Fibroblast of lung (primary cell): ENCODE measurements at places on chromosomes 4 and X.

GRCh38 chr4:118586357-118586790 is 98.8 kb upstream of the METTL14 start:
- no peak overlapping the region for H3K27ac ChIP-seq
- H3K36me3 ChIP-seq, result no peaks in the 10 kb centered on the region
- H3K4me1 ChIP-seq, result peaks cover 4% of the 10 kb centered on the region
- H3K27me3 ChIP-seq, result no peaks in the 10 kb centered on the region
- peak overlapping the region; percentile 24 for H3K4me3 ChIP-seq
- DNase-seq, result no peak

DNA sequence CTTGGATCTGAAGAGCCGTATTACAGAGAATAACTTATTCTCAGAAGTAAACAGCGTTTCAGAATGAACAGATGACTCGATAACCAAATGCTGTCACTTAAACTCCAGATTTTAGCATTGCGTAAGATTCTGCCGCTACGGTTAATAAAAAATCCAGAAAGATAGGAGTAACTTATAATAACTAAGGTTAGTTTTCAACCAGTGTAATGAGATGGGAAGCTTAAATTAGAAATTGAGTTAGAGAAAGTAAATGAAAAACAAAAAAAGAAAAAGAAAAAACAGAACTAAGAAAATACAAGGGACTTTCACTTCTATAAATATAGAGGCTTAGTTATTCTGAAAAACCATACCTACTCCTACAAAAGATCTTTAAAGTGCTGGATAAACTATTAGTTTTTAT is 13.1 kb upstream of the PARM1 start:
- H3K27me3 ChIP-seq, result no peaks in the 10 kb centered on the region
- no peak overlapping the region for H3K4me3 ChIP-seq
- no peaks in the 10 kb centered on the region for H3K4me1 ChIP-seq
- H3K36me3 ChIP-seq, result no peaks in the 10 kb centered on the region
- H3K27ac ChIP-seq, result no peak overlapping the region

- no peak overlapping the region for H3K27ac ChIP-seq
- no peaks in the 10 kb centered on the region for H3K36me3 ChIP-seq
- no peaks in the 10 kb centered on the region for H3K4me1 ChIP-seq
- peak; percentile 41 for DNase-seq
- H3K4me3 ChIP-seq, result no peak overlapping the region
These were observed 30.1 kb upstream of the TMEM154 start for GRCh38 chr4:152709675-152710438.

DNA sequence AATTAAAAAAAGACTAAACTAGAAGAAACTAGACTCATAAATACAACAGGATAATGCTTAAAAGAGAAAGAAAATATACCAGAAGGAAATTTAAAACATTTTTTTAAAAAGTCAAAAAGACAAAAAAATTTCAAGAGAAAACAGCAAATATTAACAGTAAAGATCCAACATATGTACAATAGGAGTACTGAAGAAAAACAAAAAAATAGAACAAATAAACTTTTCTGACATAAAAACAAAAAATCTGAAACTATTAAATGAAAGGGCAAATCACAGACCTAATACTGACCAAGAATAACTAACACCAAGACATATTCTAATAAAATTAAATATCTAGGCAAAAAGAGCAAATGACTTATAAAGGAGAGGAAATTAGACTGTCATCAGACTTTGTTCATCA is 11.5 kb downstream of the DNAJB14 start:
- no peak overlapping the region for H3K4me3 ChIP-seq
- H3K36me3 ChIP-seq, result no peaks in the 10 kb centered on the region
- no peak overlapping the region for H3K27ac ChIP-seq
- no peaks in the 10 kb centered on the region for H3K27me3 ChIP-seq

DNA sequence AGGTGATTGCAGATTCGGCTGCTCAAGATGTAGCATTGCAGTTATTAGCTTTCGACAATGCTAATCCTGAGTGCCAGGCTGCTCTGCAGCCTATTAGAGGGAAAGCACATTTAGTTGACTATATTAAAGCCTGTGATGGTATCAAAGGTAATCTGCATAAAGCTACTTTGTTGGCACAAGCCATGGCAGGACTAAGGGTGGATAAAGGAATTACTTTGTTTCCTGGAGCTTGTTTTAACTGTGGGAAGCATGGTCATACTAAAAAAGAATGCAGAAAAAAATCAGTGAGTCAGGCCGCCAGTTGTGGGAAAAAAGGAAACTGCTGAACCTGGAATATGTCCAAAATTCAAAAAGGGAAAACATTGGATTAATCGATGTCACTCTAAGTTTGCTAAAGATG is 154.9 kb upstream of the TECRL start:
- no peak overlapping the region for H3K4me3 ChIP-seq
- DNase-seq, result no peak
- H3K27ac ChIP-seq, result no peak overlapping the region
- H3K36me3 ChIP-seq, result no peaks in the 10 kb centered on the region
- no peaks in the 10 kb centered on the region for H3K27me3 ChIP-seq

DNA sequence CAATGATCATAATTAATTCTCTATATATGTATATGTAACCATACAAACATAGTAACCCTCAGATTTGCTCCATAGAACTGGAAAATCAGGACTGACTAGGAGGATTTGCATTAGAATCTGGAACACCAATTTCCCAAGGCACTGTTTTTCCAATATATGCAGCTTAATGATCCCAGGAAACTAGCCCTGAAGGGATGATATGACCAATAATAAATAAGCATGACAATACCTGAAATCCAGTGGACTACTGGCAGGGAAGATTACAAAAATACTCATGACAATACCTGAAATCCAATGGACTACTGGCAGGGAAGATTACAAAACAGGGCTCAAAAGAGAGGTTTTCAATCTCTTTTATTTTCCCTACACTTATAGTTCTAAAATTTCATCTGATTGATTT is 98.4 kb downstream of the PCDH7 start:
- no peak overlapping the region for H3K4me3 ChIP-seq
- no peak for DNase-seq
- no peaks in the 10 kb centered on the region for H3K36me3 ChIP-seq
- no peak overlapping the region for H3K27ac ChIP-seq
- no peaks in the 10 kb centered on the region for H3K27me3 ChIP-seq
- no peaks in the 10 kb centered on the region for H3K4me1 ChIP-seq

DNA sequence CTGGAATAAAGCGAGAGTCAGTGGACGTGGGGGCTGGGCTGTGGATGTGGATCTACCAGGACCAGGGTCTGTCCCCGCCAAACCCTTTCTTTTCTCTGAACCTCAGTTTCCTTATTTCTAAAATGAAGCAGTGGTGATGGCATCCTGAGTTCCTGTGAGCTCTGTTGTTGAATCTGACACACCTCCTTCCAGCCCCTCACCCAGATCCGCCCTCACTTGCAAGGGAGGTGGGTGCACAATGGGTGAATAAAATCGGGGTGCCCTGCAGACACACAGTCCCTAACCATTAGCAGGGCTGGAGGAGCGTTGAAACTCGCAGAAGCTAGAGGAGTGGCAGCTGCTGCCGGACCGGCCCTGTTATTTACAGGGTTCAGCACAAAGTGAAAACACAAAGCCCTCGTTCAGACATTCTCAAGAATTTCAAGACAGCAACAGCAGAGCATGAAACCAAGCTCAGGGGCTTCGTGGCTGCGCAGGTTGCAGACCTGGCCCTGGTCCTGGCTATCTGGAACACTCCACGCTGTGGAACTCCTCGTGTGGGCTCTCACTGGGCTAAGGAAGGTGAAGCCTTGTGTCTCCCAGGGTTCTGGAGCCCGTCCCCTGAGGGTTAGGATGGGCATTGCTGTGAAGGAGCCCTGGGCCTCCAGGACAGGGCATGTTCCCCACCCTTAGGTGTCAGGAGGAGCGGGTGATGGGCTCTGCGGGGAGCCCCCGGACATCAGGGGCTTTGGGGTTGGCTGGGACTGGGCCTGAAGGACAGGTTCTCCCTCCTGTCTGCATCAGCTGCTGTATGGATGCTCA is 42.9 kb downstream of the PSAPL1 start:
- H3K4me1 ChIP-seq, result no peaks in the 10 kb centered on the region
- H3K36me3 ChIP-seq, result no peaks in the 10 kb centered on the region
- no peak for DNase-seq
- H3K27me3 ChIP-seq, result no peaks in the 10 kb centered on the region
- H3K4me3 ChIP-seq, result no peak overlapping the region
- no peak overlapping the region for H3K27ac ChIP-seq

- H3K27ac ChIP-seq, result no peak overlapping the region
- H3K4me1 ChIP-seq, result no peaks in the 10 kb centered on the region
- no peaks in the 10 kb centered on the region for H3K27me3 ChIP-seq
- H3K36me3 ChIP-seq, result no peaks in the 10 kb centered on the region
These were observed 30.1 kb upstream of the IQCM start for GRCh38 chr4:149845743-149846142.

- H3K27ac ChIP-seq, result no peak overlapping the region
- no peak overlapping the region for H3K4me3 ChIP-seq
- DNase-seq, result no peak
- H3K4me1 ChIP-seq, result no peaks in the 10 kb centered on the region
- no peaks in the 10 kb centered on the region for H3K36me3 ChIP-seq
These were observed 237.8 kb upstream of the ANXA3 start for GRCh38 chr4:78313754-78314120.

DNA sequence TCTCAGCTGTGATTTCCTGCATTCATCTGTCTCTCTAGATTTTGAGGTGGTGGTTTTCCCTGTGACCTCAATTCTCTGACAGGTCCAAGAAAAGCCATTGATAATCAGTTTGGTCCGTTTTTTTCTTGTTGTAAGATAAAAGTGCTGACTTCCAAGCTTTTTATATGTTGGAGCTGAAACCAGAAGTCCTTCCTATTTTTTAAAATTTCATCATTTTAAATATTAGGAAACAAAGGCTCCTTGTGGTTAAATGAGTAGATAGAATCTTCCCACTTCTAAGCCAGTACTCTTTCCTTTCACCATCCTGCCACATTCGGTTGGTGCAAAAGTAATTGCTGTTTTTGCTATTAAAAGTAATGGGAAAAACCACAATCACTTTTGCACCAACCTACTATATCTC is 18.3 kb downstream of the RNF175 start:
- H3K27me3 ChIP-seq, result no peaks in the 10 kb centered on the region
- H3K36me3 ChIP-seq, result no peaks in the 10 kb centered on the region
- no peak overlapping the region for H3K27ac ChIP-seq
- no peak for DNase-seq

GRCh38 chr4:80154545-80154933 is 42.8 kb upstream of the PRDM8 start:
- no peaks in the 10 kb centered on the region for H3K36me3 ChIP-seq
- no peaks in the 10 kb centered on the region for H3K27me3 ChIP-seq
- no peaks in the 10 kb centered on the region for H3K4me1 ChIP-seq
- no peak overlapping the region for H3K4me3 ChIP-seq

DNA sequence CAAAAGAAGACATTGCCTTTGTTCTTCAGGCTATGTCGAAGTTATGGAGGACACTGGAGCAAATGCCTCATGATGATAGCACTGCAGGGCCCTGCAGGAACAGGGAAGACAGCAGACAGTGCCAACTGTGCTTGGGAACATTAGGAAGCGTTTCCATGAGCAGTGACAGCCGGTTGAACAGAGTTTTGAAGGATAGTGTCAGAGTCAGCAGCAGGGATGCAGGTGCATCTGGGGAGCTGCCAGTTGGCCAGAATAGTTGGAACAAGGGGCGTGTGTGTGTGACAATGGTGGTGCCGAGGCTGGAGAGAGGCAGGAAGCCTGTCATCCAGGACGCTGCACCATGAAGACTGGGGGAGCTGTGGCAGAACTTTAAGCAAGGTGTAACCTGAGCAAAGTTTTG is 88.6 kb downstream of the SHROOM3 start:
- no peaks in the 10 kb centered on the region for H3K36me3 ChIP-seq
- DNase-seq, result no peak
- no peaks in the 10 kb centered on the region for H3K27me3 ChIP-seq

DNA sequence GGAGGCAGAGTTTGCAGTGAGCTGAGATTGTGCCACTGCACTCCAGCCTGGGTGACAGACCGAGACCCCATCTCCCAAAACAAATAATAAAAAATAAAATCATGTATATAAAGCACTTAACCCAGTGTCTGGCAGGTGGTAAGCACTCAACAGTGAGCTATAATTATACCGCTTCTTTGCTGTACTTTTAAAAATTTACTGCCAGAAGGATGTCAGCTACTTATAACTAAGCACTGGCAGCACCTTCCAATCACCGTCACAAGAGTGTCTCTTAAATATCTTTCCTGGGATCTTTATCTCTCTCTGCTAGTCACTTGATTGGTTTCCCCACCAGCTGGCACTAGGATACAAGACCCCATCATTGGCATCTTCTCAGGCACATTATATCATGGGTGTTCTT is 53.9 kb upstream of the DAPP1 start:
- no peaks in the 10 kb centered on the region for H3K36me3 ChIP-seq
- H3K27me3 ChIP-seq, result no peaks in the 10 kb centered on the region
- DNase-seq, result no peak
- no peak overlapping the region for H3K27ac ChIP-seq

GRCh38 chr4:94375364-94375763 is 32.7 kb upstream of the HPGDS start:
- H3K27me3 ChIP-seq, result no peaks in the 10 kb centered on the region
- H3K27ac ChIP-seq, result no peak overlapping the region
- no peak for DNase-seq
- H3K4me1 ChIP-seq, result no peaks in the 10 kb centered on the region
- H3K36me3 ChIP-seq, result no peaks in the 10 kb centered on the region

DNA sequence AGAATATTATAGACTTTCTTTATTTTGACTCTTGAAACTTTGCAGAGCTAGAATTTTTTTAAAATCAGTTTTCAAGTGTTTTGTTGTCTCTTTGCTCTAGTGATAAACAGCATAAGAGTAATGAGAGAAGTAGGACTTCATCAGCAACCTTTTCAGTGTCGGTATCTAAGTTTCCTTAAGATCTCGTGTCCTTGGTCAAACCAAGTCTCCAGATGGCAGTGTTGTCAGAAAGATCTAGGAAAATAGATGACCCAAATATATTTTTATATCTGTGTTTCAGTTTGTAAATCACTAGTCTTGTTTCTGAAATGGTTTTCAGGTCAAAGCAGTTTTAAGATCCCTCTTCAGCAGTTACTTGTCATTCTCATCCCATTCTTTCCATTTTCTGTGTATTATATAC is 438.3 kb downstream of the RAPGEF2 start:
- H3K27ac ChIP-seq, result no peak overlapping the region
- H3K27me3 ChIP-seq, result no peaks in the 10 kb centered on the region
- no peak overlapping the region for H3K4me3 ChIP-seq

- no peaks in the 10 kb centered on the region for H3K36me3 ChIP-seq
- H3K4me1 ChIP-seq, result no peaks in the 10 kb centered on the region
- peak; percentile 24 for DNase-seq
- H3K27me3 ChIP-seq, result no peaks in the 10 kb centered on the region
- H3K4me3 ChIP-seq, result no peak overlapping the region
These were observed 63.3 kb upstream of the GAB1 start for GRCh38 chr4:143273160-143273917.

GRCh38 chrX:44938111-44938510 is 65.1 kb downstream of the KDM6A start:
- no peaks in the 10 kb centered on the region for H3K36me3 ChIP-seq
- no peaks in the 10 kb centered on the region for H3K4me1 ChIP-seq
- no peak overlapping the region for H3K4me3 ChIP-seq
- no peak for DNase-seq
- H3K27ac ChIP-seq, result no peak overlapping the region

DNA sequence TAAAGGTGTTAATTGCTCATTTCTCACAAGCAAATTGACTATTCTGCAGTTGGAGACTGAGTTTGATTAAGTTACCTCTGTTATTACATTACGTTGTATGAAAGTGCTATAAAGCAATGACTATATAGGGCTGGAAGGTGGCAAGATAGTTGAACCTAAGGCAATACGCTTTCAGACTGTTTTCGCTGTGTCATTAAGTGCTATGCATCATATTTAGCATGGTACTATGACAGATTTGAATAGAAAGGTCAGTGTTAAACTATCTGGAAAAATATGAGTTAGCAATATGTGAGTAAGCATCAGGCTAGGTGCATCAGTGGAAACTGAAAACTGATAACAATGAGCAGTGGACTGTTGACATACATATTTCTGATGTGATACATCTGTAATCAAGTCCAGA is 206.0 kb upstream of the ARHGAP24 start:
- no peaks in the 10 kb centered on the region for H3K27me3 ChIP-seq
- H3K4me1 ChIP-seq, result no peaks in the 10 kb centered on the region
- no peaks in the 10 kb centered on the region for H3K36me3 ChIP-seq
- no peak overlapping the region for H3K27ac ChIP-seq
- DNase-seq, result no peak
